ENCODE measurements at places on chromosomes 3 and 15. TPM values are rescaled to one million over a fixed set of nuclear protein-coding genes. Genes with fewer than 3 reads are reported as not detected.

Gene FBXO40
- not detected for total RNA-seq

Gene SNX1
- 40.8 TPM for total RNA-seq

Gene IMPG2
- total RNA-seq = 0.86 TPM

Gene ZBTB38
- total RNA-seq = 45.3 TPM

Gene C3orf85
- not detected for total RNA-seq

Gene CFAP44
- total RNA-seq = 4.4 TPM

Gene FBXW12
- not detected for total RNA-seq

Gene SLCO2A1
- total RNA-seq = not detected

Gene RCCD1
- 5.8 TPM for total RNA-seq

Gene CD276
- total RNA-seq = 90.9 TPM

All from bronchial smooth muscle cell (primary cell).